ENCODE measurements at places on chromosomes 6 and 20.

GRCh38 chr20:51097351-51098120 is 74.6 kb upstream of the KCNG1 start:
- no peak for DNase-seq

DNA sequence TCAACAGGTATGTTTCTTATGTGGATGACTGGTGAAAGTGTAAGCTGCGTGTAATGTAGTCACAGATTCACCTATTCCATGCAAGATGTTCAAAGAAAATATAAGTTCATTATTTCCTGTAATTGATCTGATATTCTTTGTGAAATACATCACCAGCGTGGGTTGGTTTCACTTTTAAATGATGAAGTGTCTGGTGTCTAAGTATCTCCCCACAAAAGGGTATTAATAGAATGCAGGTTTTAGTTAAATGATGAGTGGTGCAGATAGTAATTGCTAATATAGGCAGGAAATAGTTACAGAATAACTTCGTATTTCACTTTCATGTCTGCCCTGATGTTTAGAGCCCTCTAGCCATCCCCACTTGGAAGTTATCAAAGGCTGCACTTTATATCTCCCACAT is 22.2 kb downstream of the PGBD1 start:
- no peak for DNase-seq

- DNase-seq = no peak
Measured at GRCh38 chr20:54668271-54669039, 193.1 kb downstream of the DOK5 start.

DNA sequence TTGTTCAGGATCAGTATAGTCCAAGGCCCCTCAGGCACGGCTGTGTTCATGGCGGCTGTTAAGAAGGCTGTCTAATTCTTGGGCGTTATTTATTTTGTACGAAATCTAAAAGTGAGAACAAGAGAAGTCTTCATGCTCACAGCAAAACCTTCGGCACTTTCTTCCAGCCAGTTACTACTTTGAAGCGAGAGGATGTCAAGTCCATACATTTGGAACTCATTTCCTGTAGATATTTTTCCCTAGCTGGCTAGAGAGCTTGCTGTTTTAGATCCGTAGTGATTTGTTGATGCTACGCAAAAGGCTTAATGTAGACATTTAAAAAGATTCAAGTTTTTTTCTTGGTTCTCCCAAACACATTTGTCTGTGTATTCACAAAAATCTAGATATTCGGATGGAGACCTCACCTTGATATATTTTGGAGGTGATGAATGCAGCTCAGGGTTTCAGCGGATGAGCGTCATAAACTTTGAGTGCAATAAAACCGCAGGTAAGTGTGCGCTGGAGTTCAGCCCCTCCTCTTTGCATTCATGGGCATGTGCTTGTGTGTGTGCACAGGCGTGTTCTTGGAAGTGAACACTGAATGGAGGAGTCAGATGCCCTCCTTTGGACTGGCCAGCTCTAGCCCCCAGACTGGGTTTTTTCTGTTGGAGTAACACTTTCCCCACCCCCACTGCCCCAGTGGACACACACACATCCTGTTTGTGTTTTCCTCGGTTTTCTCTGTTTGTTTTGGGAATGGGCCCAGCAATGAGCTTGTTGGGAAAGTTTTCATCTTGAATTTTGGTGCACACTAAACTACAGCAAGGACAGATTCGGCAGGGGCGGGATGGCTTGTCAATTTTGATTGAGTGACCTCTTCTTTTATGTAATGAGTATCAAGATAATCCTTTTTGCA is 65.4 kb downstream of the IGF2R start:
- DNase-seq = no peak

DNA sequence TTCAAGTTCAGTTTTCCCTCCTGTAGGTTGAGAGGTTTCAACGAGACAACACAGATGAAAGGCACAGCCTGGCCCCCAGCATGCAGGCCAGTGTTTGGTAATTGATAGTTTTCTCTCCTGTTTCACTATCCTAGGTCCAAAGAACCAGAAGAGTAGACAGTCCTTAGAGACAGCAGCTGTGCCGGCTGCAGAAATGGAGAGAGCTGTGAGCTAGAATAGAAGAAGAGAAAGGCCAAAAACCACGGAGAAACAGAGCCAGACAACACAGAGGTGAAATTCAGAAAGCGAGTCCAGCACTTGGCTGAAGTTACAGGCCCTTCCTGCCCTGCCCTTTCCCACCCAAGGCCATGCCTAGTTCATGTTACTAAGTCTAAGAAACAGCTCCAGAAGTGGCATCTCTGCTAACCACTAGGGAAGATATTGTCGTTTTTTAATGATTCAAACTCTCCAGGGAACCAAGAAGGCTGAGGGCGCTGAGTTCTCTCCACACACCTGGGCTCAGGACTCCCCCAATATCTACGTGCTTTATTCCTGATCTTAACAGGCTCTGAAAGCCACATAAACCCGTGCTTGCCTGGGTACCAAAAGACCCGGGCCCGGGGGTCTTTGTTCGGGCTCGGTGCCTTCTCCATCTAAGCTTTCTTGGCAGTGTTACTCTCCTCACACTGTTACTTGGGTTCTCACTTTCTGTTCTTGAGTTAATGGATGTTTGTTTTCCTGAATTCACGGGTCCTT is 16.5 kb upstream of the RBPJL start:
- no peak for DNase-seq

- no peak for DNase-seq
Measured at GRCh38 chr6:111871207-111871606, 2.0 kb downstream of the FYN start.

DNA sequence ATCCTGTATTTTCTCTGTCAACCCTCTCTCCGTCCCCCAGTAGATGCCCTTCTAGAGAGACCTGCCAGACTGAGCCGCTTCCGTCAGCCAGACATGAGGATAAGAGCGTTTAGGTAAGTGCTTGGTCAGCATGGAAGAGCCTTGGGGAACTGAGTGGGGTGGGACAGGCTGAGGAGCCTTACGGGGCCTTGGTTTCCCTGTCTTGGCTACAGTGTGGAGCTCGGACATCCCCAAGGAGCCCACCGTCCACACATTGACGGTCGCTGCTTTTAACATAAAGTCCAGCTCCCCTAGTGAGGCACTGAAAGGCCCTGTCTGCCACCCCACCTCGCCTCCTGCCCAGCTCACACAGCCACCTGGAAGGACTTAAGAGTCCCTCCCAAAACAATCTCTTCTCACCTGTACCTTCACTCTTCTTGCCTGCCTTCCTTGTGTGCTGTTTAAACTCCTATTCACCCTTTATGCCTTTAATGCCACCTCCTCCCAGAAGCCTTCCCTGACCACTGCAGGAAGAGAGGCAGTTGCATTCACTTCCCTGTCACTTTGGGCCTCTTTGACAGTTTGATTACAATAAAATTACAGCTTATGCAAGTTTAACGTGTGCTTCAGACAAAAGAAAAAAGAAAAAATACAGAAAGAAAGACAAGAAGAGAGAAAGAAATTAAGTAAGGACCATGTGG is 42.3 kb downstream of the PDYN start:
- no peak for DNase-seq

DNA sequence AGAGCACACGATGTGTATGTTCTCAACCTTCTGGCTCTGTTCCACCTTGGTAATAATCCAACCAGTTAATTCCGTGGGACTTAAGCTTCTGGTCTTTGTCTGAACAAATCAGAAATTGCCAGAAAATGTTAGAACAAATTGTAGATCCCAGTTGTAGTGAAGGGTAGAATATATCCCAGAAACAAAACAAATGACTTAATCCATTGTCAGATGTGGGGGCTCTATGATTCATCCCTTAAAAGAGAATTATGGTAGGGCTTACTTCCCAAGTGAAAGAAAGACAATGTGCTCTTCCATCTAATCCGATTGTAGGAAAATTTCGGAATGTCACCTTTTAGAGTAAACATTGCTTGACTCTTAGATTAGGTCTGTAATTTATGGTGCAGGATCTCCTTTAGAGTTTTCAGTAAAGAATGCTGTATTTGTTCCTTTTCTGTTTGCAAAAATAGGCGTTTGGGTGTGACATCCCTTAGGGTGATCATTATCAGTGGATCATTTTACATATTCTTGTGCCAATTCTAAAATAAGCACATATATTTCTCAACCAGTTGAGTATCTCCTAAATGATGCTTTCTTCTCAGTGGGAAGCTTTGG is 234.5 kb upstream of the ZNF217 start:
- DNase-seq = no peak

DNA sequence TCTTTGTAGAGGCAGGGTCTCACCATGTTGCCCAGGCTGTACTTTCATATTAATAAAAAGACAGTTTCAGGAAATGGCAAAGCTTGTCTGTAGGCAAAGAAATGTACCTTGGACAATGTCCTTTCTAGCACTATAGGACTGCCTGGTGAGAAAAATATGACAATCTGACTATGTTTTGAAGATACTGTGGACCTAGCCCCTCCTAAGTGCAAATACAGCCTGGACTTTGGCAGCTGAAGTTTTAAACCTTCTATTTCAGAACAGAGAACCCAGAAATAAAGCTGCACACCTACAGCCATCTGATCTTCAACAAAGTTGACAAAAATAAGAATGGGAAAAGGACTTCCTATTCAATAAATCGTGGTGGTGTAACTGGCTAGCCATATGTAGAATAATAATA is 18.9 kb upstream of the IL17A start:
- no peak for DNase-seq

DNA sequence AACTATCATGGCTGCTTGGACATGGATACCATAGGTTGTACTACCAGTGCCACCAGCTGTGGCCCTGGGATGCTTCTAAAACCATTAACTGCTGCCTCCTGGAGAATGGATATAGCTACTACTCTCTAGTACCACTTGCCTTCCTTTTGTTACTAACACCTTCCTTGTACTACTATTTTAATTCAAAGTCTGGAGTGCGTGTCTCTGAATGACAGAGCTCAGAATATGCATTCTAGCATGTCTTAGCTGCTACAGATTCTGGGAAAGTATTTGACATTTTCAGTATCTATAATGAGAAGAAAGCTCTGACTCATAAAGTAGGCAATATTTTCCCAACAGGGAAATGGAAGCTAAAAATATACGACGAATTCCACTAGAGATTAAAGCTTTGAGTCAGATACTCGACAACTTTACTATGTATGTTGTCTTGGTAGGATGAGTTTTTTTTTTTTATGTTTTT is 112.3 kb downstream of the PFDN4 start:
- no peak for DNase-seq

DNA sequence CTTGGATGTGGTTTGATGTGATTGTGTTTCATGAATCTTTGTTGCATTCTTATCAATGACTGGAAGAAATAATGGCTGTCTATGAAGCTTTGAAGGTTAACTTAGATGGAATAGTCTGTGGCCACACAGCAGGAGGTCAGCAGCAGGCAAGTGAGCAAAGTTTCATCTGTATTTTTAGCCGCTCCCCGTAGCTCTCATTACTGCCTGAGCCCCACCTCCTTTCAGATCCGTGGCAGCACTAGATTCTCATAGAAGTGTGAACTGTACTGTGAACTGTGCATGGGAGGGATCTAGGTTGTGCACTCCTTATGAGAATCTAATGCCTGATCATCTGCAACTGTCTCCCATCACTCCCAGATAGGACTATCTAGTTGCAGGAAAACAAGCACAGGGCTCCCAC is 660.2 kb downstream of the EPHA7 start:
- no peak for DNase-seq

DNA sequence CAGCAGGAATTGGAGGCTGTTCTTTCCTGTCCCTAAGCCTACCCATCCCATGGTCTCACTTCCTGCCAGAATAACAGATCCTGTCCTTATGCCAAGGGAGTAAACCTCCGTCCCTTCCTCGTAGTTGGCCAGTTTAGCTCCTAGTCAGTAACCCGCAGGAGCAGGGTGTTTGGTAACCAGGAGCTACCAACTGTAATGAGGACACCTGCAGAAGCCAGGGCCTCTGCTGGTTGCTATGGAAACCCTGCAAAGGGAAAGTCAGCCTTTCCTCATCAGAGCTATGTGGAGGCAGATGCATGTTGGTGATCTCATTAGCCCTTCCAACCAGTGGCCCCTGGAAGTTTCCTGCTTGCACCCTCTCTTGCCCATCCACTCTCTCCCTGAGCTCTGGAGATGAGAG is 368.2 kb upstream of the SULF2 start:
- no peak for DNase-seq

DNA sequence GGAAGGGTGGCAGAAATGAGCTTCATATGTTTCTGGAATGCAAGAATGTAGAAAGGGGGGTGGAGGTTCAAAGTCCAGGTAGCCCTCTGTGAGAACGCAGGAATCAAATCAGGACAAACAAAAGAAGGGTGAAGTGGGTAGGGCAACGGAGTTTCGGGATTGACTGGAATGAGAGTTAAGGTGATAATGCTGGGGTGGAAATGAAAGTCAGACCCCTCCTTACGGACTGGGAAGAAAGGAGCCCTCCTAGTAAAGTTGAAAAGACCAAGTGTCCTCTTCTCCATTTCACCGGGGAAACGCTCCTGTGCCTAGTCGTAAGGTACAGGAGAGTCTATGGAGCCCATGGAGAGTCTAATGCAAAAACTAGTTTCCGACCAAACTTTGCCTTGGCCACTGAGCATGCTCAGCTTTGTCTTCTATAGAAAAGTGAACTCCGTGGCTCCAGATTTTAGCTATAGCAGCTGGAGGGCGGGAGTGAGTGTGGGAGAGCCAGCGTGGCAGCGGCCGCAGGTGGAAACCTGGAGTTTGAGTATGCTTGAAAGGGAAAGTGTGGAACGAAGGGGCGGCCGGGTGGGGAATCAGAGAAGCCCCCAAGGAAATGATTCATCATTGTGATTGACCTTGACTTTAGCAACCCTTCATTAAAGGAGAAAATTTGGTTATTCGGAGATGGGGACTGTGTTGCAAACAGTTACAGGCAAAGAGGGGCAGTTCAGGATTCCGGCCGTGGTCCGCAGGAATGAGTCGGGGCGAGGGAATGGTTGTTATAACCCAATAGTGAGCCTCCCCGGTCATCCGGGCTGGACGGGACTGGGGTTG is 1.3 kb upstream of the LRRC1 start:
- DNase-seq = no peak

DNA sequence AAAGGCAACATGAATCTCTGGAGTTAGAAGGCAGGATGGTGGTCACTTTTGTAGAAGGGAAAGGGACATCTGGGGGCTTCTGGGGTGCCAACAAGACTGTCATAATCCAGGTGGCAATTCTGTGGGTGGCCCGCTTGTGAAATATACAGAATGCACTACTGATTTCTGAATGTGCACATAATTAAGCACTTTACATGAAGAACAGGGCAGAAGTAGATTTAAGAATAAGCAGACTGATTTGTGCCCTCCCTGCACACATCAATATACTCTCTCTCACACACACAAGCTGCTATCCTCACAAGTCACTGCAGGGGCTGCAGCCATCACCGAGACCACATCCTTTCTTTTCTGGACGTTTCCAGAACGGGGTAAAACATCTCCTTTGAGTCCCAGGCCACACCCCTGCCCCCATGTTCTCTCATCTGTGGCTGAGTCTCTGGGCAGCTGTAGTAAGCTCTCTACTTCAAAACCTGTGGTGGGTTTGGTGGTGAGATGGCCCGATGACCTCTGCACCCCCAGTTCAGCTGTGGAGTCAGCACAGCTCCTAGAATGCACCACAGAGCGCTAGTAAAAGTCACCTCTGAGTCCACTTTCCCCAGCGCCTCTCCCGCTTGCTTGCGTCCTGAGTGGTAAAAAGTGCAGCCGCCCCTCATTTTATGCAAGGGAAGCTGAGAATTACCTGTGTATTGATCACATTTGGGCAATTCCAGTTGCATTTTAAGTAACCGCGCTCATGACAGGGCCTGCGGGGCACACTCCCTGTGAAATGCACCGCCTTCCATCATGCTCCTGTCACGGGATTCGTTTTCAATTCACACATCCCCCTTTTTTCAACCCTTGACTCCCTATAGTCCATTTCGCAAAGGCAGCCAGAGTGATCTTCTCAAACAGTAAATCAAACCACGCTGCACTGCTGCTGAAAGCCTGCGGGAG is 115.5 kb downstream of the NFATC2 start:
- DNase-seq = no peak
